Endodermal cell (in vitro differentiated cells): ENCODE measurements at places on chromosomes 4 and X.
A peak's percentile ranks its signal among the peaks of the same experiment; 100 is the strongest.

DNA sequence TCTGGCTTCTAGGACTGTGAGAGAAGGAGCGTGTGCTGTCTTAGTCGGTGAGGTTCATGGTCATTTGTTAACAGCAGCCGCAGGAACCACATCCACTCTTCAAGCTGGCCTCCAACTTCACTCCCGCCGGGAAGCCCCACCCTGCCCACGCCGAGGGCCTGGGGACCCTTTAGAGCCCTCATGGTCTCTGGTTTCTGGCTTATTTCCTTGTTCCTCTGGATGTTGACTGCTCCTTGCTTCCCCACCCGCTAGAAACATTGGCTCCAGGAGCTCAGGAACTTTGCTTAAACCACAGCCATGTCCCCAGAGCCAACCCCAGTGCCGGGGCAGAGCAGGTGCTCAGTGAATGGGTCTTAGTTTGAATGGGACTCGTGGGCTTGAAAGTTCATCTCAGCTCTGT, 40.8 kb downstream of the HTRA3 start:
- peak; percentile 30 for DNase-seq

DNA sequence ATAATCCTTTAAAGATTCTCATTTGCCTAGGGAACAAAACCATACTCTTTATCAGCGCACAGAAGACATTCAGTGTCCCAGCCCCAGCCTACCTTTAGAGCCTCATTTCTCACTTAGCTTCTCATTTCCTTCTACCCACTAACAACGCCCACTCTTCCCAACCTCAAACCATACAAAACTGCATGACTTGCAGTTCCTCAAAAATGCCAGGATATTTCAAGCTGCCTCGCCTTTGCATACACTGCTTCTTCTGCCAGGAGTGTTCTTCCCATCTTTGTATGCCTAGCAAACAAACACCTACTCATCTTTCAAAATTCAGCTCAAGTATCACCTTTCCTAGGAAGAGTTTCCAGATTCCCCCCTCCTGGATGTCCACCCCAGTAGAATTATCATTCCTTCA, 129.9 kb upstream of the ADGRL3 start:
- DNase-seq, result no peak

GRCh38 chr4:2318476-2318875, 56.6 kb upstream of the MXD4 start:
- no peak for DNase-seq

GRCh38 chrX:134794692-134795091, 136.4 kb upstream of the PLAC1 start:
- no peak for DNase-seq

DNA sequence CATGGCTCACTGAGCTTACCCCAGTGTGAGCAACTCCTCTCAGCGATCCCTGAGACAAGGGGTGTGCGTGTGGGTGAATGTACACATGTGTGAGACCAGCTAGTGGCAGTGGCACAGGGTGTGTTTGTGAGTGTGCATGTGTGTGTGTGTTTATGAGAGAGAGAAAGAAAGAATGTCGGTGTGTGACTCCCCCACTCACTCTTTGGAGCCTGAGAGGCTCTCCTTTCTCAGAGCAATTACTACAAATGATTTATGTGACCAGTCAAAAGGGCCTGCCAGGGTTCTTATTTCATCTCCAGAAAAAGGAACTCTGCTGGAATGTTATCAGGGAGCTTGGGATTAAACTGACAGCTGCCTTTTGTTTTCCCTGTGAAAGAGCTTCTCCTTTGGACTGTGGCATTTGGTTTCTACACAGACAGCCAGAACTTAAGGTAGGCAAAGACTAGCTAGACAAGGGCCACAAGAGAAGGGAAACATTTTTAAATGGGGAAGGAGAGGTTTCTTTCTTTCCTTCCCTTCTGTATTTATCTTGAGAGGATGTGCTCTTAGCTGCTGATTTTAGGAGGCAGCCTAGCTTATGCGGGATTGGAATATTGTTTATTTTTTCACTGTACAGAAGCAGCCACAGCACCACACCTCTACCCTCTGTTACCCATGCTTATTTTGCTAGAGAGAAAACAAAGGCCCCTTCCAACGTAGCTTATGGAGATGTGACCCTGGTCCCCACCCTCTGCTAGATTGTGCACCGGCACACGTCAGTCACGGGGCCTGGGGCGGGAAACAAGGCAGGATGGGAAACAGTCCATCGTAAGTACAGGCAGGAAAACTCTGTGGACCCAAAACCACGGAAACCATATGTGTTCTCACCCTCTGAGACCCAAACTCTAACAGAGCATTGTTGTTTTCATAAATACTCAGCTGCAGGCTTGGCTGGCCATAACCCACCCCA, 143.5 kb downstream of the MGST2 start:
- no peak for DNase-seq

- no peak for DNase-seq
These were observed 407.9 kb upstream of the AADAT start for GRCh38 chr4:170497689-170498088.

DNA sequence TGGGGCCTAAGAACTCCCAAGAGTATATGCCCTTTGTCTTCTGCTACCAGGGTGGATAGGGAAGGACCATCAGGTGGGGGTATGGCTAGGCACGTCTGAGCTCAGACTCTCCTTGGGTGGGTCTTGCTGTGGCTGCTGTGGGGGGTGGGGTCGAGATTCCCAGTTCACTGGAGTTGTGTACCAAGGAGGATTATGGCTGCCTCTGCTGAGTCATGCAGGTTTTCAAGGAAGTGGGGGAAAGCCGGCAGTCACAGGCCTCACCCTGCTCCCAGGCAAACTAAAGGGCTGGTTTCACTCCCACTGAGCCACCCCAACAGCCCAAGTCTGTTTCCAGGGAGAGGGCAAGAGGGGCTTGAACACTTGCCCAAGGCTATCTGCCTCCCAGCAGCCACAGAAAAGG, 249.7 kb downstream of the NR3C2 start:
- no peak for DNase-seq

- DNase-seq, result no peak
These were observed 71.1 kb downstream of the COL25A1 start for GRCh38 chr4:109231331-109231730.

DNA sequence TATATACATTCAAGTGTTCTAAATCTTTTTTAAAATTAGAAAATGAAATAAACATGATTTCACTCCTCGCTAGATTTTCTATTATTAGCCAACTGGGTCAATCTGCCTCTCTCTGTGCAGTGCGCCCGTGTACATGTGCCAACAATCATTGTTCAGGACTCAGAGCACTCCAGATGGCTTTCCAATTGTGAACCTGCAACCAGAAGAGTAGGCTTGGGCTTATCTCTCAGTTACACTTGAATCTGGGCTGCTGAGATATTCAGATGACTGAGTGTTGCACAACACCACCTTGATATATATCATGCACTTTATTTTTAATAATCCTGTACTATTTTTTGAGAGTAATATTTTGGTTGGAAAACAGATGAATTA, 184.0 kb upstream of the FSTL5 start:
- no peak for DNase-seq

GRCh38 chr4:4436244-4436823, 49.4 kb downstream of the NSG1 start:
- DNase-seq, result peak; percentile 16

GRCh38 chr4:2076908-2077536, 17.9 kb downstream of the NAT8L start:
- peak; percentile 36 for DNase-seq

- no peak for DNase-seq
These were observed 113.4 kb downstream of the PACRGL start for GRCh38 chr4:20813700-20814099.

DNA sequence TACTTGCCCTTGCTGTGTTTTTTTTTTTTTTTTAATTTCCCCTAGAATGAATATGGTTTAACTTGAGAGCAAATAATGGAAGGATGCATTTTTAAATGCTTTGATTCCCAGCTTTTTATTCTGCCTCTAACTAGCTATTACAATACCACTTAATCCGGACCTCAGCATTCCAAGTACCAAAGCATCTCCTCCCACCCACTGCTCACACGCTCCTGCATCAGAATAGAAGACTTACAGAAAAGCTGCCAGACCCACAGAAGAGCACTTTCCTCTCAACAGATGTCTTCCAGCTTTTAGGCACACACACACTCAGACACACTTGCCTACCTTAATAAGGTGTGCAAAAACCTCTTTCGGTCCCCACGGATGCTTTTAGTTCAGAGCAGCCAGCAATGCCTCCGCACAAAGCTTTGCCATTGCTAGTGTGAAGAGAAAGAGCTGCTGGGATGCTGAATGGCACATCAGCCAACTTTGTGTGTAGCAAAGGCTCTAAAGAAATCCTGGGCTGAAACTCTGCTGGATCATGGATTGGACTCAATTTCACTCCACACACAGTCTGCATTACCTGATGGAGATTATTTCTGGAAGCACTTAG, 1056.2 kb downstream of the DMD start:
- peak; percentile 48 for DNase-seq

DNA sequence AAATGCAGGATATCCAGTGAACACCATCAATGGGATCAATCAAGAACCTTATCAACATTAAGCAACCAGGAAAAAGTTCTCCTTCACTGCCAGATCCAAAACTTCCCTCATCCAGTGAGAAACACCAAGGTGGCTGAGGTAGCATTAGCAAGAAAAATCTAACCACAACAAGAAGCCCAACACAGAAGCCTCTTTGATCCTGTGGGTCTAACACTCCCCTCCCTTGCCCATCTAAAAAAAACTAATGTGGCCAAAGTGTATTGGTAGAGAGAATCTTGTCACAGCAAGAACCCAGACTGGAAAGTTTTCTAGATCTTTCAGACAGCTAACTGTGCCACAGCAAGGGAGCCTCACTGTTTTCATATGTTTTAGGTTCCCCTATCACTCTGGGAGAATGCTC, 558.0 kb downstream of the STPG2 start:
- no peak for DNase-seq

DNA sequence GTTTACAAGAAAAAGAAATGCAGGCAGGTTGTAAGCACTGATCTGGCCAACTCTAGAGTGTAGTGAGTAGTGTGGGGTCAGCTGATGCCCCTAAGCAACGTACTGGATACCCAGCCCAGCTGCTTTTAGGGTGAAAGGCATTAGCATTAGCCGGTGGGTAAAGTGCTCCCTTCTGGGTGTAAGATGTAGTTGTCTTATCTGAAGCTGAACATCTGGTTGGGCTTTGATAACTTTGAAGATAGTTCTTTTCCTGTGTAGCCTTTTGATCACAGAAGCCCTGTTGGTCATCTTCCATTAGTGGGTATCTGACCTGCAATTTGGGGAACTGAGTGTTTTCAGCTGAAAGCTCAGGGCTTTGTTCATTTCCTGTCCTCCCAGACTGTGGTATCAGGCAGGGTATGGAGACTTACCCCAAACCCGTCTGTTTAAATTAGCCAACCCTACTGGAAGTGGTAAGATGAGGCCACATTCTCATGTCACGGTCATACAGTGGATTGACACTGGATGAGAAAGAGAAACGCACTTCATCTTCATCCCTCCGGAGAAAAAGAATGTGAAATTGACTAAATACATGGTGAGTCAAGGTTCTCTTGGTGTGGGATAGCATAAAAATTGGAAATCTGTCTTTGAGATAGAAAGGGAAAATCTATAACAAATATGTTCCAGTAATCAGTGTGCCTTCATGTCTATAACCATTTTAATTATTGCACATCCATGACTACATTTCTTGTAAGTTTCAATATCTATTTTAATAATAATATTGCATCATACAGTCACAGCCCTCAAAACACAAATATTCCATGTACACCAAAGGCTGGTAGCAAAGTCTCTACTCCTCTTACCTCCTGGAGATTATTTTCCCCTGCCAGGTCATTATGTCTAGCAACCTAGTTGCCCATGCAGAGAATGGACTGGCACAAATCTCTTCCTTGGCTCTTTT, 8.7 kb downstream of the RHOH start:
- no peak for DNase-seq

DNA sequence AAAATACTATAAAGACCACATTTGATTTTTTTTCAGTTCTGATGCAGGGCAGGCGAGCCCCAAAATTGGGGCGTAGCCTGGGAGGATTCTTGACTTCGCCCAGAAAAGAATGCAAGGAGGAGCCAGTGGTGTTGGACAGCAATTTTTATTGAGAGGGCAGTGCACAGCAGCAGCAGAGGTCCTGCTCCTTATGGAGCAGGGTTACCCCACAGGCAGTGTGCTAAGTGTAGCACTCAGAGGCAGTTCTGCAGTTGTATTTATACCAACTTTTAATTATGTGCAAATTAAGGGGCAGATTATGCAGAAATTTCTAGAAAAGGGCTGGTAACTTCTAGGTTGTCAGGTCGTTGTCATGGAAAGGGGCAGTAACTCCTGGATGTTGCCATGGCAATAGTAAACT, 69.9 kb downstream of the GASK1B start:
- DNase-seq, result no peak

GRCh38 chr4:82421796-82422560, 8.3 kb downstream of the HNRNPDL start:
- DNase-seq, result peak; percentile 67

- DNase-seq, result no peak
These were observed 6.2 kb upstream of the MGARP start for GRCh38 chr4:139286186-139286698.

- DNase-seq, result peak; percentile 83
These were observed 17.7 kb downstream of the ACSL1 start for GRCh38 chr4:184807797-184808712.

DNA sequence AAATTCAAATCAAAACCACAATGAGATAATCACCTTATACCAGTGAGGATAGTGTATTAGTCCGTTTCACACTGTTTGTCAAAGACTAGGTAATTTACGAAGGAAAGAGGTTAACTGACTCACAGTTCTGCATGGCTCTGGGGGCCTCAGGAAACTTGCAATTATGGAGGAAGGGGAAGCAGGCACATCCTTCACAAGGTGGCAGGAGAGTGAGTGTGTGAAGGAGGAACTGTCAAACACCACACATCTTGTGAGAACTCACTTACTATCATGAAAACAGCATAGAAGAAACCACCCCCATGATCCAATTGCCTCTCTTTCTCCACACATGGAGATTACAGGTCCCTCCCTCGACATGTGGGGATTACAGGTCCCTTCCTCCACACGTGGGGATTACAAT, 54.7 kb upstream of the TRPC5 start:
- no peak for DNase-seq

DNA sequence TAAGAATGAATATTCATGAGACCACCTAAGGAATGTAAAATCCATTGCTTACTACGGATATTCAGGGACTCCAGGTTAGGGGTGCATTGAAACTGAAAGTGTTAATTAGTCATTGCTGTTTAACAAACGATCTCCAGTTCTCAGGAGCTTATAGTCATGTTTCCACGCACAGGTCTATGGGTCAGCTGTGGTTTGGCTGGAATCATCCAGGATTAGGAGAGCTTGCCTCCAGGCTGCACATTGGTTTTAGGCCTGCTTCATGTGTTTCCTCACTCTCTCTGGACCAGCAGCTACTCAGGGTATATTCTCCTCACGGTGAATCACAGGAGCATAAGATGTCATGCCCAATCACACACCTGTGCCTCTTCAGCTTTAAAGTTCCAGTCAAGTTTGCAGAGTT, 98.9 kb downstream of the ATXN3L start:
- no peak for DNase-seq

GRCh38 chr4:139770361-139770760, 104.7 kb downstream of the MGST2 start:
- DNase-seq, result no peak

GRCh38 chr4:178595500-178596138, 1153.4 kb upstream of the AGA start:
- DNase-seq, result no peak

GRCh38 chr4:154344686-154345085, 146.9 kb downstream of the DCHS2 start:
- DNase-seq, result peak; percentile 81

GRCh38 chrX:15165832-15166231, 104.1 kb downstream of the ASB9 start:
- DNase-seq, result peak; percentile 52
